ENCODE measurements at places on chromosomes 7 and 10. TPM values are rescaled to one million over a fixed set of nuclear protein-coding genes. Genes with fewer than 3 reads are reported as not detected.

DNA sequence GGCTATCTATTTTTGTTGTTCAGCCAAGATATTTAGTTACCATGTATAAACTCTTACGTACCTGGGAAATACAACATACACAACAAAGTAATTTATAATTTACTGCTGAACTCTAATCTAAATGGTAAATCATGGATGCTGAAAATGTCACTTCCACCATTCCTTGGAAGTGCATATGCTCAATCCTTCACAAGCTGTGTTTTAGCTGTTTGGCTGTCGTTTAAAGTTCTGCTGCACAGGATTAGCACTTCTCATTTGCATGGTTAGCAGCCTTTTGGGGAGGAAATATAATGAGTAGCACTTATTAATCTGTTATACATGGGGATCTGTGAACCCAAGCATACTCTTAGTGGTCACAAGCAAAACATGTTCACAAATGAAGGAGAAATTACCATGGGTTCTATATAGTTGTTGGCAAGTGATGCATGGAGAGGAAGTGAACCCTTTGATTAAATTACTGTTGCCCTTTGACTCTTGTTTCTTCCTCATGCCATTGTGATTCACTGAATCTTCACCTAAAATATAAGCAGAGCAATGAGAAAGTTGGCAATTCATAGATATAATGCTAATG is 18.5 kb downstream of the PIK3CG start:
- H3K27ac ChIP-seq = no peak overlapping the region
- H3K36me3 ChIP-seq = no peaks in the 10 kb centered on the region
- DNase-seq = no peak
- H3K4me1 ChIP-seq = no peaks in the 10 kb centered on the region
- peaks cover 5% of the 10 kb centered on the region for H3K27me3 ChIP-seq
- no peak overlapping the region for H3K4me3 ChIP-seq

DNA sequence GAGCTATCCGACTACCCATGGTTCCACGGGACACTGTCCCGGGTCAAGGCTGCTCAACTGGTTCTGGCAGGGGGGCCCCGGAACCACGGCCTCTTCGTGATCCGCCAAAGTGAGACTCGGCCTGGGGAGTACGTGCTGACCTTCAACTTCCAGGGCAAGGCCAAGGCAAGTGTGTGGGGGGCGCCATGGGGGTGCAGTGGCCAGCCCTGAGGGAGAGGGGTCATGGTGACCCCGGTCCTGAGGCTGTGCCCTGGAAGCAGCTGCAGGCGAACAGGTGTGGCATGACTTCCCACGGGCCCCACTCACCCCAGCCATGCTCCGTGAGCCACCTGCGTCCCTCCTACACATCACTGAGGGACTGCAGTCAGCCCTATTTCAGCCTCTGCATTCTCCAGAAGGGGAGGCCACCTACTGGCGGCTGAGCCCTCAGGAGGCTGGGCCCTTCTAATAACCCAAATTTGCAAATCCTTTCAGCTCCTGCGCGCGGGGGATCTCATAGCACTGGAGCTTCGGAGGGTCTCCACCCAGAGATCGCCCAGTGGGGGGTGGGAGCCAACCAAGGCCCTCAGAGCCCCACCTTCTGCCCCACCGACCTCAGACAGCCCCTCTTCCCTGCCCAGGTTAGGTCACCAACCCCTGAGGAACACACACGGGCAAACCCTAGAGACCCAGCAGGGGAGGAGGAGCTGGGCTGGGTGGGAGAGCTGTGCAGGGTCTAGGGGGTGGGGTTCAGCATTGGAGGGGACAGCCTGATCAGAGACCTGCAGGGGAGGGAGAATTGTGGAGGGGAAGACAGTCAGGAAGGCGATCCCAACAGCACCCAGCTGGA is 30.8 kb downstream of the SH2B2 start:
- H3K27me3 ChIP-seq = no peaks in the 10 kb centered on the region
- peaks cover 3% of the 10 kb centered on the region for H3K36me3 ChIP-seq
- no peak overlapping the region for H3K4me3 ChIP-seq
- no peak for DNase-seq
- no peaks in the 10 kb centered on the region for H3K4me1 ChIP-seq
- H3K27ac ChIP-seq = no peak overlapping the region

- DNase-seq = no peak
- H3K4me3 ChIP-seq = no peak overlapping the region
- no peaks in the 10 kb centered on the region for H3K27me3 ChIP-seq
- no peaks in the 10 kb centered on the region for H3K36me3 ChIP-seq
These were observed 42.1 kb upstream of the MKLN1 start for GRCh38 chr7:131285556-131285955.

DNA sequence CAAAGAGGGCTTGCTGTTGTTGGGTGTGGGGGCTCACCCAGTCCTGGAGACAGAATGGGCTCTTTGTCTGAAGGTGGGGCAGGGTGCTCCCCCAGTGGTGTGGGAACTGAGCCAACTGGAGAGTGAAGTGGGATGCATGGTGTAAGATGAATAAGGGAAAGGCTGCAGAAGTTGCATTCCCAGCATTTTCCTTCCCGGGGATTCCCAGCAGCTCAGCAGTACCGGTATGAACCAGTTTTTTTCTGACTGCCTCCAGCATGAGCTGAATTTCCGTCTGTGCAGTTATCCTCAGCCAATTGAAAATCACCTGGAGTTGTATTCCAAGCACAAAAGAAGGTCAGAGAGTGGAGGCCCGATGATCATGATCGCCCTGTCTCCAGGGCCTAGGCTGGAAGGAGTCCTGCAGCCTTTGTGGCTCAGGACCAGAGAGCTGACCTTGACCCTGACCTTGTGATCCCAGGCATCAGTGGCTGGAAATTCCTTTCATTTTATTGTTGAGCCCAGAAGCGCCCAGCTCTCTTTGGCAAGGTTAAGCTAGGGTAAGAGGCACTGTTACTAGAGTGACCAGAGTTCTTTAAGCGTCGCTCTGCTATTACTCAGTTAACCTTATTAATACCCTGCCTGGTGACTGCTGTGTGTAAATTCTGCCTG is 33.4 kb downstream of the OGDH start:
- no peaks in the 10 kb centered on the region for H3K36me3 ChIP-seq
- peak overlapping the region; percentile 93 for H3K27ac ChIP-seq
- DNase-seq = peak; percentile 91
- H3K4me3 ChIP-seq = no peak overlapping the region
- peaks cover 24% of the 10 kb centered on the region for H3K4me1 ChIP-seq
- no peaks in the 10 kb centered on the region for H3K27me3 ChIP-seq

Gene ZNF853
- total RNA-seq = 3.3 TPM

Gene PRKCQ
- under 0.01 TPM for total RNA-seq

Gene MPP7
- total RNA-seq = 1.4 TPM

Gene ELMO1
- not detected for total RNA-seq

Gene HOXA4
- total RNA-seq = 1.1 TPM

Measured in IMR-90 (cell line).